Left renal cortex interstitium (tissue), 4 donors: ENCODE measurements at places on chromosomes 7 and 10.

- no peak for DNase-seq
Measured at GRCh38 chr7:45073786-45074527, 14.8 kb downstream of the NACAD start.

DNA sequence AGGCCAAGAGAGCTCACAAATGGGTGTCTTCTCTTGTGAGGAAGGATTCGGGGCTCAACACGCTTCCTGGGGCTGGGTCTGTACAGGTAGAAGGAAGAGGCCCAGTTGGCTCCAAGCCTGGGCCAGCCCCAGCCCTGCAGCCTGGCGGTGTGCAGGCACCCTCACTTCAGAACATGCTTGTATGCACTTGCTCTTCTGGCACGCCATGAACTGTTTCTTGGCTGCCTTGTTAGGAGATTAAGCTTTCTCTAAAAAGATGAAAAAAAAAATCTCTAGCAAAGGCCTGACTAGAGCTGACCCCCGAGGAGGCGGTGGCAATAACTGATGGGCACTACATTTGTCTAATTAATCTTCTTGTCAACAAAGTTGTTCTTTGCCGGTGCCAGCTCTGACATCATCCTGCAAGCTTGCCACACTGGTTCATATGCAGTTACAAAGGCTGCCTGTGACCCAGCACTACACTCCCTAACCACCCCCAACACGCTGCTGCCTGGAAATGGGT is 94.7 kb downstream of the WDR11 start:
- no peak for DNase-seq

GRCh38 chr7:142919656-142920055 is 13.9 kb downstream of the TRPV5 start:
- DNase-seq, result no peak

DNA sequence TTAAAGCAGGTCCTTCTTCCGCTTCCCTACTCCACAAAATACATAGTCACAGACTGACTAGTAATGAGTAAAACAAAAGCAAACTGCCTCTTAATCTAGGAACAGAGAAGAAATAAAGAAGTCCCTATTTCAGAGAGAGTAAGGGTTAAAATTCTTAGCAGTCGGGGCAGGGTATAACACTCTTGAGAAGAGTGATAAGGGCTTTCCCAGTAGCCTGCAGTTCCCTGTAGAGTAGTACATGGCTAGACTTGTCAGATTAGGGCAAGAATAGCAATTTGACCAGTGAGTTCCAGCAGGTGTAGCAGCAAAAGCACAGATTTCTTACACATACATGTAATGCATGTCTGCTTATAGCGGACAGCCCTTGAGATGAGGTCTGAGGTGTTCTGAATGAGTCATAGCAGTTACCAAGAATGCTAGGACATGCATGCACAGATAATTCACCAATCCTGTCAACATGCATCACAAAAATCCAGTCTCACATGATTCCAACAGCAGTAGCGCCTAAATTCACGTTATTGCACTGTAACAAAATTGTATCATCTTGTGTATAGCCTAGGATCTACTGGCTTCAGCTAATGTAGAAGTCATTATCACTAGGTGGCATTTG is 40.7 kb downstream of the BTRC start:
- DNase-seq, result no peak

DNA sequence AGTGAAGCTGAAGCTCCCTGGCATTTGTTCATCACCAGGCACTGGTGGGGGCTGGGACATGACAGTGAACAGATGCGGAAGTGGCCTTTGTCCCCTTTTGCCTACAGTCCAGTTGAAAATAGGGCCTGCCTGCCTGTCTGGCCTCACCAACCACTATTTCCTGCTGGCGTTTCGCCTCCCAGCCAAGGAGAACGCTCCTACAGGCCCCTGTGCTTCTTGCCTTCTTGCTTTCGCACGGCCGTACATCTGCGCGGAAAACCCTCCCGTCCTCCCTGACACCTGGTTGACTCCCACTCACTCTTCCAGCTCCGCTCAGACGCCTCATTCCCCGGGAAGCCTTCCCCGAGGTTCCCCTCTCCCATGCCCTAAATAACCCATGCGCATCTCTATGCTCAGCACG is 317.3 kb downstream of the PRPF18 start:
- no peak for DNase-seq

GRCh38 chr7:131955679-131956078 is 399.3 kb upstream of the PODXL start:
- no peak for DNase-seq

GRCh38 chr10:34492081-34492480 is 323.0 kb downstream of the PARD3 start:
- no peak for DNase-seq

GRCh38 chr10:113063043-113063967 is 113.3 kb downstream of the TCF7L2 start:
- no peak for DNase-seq

- DNase-seq, result no peak
Measured at GRCh38 chr10:78923647-78924318, 145.0 kb upstream of the ZMIZ1 start.

DNA sequence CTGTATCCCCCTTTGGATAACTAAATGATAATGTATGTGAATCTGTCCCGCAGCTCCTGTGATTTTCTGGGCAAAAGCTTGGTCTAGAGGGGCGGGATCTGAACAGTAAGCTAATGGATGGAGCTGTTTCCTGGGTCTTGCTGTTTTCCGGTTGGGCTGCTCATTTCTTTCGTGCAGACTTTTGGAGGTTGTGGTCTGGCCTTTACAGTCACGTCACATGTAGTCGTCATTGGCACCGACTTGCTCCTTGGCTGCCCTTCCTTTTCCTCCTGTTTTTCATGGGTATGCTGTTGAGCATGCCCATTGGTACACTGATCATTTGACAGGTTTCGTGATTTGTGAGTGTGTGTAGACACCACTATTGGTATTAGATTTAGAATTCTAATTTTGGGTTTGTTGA is 2.0 kb downstream of the FBH1 start:
- DNase-seq, result no peak

DNA sequence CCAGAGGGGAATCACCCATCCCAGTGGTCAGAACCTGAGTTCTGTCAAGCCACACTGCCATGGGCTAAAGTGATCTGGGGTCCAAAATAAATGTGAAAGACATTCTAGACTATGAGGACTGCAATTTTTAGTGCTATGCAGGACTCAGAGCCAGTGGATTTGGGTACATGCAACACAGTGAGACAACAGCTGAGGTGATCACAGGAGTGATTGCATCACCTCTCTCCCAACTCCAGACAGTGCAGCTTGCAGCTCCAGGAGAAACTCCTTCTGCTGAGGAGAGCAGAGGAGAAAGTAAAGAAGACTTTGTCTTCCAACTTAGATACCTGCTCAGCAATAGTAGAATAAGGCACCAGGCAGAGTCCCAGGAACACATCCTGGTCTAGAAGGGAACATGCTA is 682.0 kb upstream of the POT1 start:
- no peak for DNase-seq

DNA sequence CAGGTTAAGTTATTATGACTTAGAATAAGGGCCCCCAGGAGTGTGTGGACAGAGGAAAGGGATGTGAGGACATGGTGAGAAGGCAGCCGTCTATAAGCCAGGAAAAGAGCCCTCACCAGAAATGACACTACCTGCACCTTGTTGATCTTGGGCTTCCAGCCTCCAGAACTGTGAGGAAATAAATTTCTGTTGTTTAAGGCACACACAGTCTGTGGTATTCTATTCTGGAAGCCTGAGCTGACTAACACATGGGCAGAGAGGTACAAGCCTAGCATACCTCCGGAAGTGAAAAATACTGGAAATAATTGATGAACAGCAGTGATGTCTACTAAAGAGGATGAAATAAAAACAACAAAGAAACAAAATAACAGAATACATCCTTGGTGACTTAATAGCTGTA is 46.1 kb upstream of the GRB10 start:
- DNase-seq, result no peak

DNA sequence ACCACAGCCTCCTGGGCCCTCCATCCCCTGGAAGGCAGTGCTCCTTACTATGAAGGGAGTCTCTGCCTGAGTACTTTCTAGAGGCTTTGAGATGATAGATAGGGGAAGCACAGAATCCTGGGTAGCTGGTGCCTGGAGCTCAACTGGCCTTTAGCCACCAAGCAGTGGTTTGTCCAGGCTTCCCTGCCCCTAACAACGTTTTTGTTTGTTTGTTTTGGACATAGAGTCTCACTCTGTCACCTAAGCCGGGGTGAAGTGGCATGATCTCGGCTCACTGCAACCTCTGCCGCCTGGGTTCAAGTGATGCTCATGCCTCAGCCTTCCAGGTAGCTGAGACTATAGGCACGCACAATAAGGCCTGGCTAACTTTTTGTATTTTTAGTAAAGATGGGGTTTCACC is 289.4 kb downstream of the PLXNA4 start:
- DNase-seq, result no peak

- no peak for DNase-seq
Measured at GRCh38 chr10:20953120-20953519, 56.0 kb upstream of the NEBL start.

- no peak for DNase-seq
Measured at GRCh38 chr7:44994877-44995554, 5.0 kb upstream of the CCM2 start.

DNA sequence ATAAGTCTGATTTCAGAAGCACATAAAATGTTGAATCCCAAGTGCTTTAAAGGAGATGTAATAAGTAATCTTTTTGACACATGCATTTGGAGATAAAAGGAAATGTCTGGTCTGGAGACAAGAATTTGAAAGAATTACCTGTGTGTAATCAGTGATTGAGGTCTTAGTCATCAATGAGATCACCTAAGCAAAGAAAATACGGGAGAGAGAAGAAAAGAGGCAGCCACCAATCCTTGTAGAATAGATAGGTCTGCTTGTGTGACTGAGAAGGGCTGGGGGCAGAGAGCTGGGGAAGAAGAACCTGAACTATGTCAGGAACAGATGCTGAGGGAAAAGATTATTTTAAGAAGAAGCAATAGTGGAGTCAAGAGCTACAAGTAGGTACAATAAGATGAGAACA is 49.3 kb upstream of the ITPRID1 start:
- DNase-seq, result no peak

DNA sequence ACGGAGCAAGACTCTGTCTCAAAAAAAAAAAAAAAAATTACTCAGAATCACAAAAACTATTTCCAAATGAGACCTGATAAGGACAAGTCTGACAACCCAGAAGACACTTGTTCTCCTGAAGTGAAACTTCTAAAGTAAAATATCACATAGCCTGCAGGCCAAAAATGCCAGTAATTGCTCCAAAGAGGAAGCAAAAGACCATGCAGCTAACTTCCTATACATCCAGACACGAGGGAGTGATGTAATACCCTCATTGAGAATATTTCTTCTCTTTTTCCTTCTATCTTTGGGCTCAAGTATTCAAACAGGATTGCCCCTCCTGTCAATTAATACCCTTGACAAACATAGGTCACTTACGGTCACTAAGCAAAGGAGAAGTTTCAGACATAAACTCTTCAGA is 31.2 kb downstream of the ARMH3 start:
- no peak for DNase-seq

- no peak for DNase-seq
Measured at GRCh38 chr10:128896963-128897362, 570.1 kb upstream of the MGMT start.

DNA sequence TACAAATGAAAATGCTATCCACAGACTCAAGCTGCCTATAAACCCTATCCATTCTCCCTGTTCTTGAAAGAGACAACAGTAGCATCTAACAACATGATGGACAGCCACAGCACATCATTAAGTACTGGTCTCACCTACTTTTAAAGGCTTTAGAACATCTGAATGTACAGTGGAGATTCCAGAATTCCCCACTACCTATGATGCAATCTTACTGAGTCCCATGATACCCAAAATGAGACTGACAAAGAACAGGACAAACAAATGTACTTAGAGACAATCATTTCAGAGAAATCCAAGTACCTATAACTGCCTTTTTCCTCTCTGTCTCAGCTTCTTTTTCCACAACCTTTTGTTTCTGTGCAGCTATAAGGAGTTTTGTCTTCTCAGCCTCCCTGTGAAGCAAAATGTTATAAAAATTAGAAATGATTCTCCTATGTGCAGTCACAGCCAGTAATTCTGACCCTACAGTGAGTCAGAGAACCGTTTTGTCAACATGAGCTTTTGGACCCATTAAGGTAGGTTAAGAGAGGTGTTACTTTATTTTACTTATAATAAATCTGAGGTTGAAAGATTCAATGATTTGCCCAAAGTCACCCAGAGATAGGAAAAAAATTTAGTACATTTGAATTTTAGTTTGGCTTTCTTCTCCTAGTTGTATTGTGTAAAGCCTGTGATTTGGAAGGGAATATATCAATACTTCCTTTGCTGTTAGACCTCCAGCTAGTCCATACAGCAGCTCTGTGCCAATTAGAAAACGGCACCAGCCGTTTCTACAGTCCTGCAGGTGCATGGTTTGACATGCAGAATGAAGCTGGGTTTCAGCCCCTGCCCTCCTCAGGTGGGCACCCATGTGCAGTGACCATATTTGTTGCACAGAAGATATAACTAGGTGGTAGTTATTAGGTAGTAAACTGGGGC is 21.9 kb downstream of the ERLIN1 start:
- no peak for DNase-seq

DNA sequence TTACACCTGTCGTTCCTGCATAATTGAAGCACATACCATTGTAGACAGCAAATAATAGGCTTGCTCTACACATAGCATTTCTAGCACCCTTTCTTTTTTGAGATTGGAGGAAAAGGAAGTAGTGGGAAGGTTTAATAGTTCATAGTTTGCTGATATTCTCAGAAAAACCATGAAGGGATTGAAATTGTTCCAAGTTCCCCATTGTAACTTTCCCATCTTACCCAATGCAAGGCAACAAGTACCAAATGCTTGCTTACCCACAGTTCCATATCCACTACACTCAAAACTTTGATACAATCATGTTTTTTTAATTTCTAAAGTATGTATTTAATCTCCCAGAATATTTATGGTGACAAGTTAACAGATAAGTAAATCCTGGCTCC is 13.8 kb downstream of the CYP3A5 start:
- DNase-seq, result no peak

DNA sequence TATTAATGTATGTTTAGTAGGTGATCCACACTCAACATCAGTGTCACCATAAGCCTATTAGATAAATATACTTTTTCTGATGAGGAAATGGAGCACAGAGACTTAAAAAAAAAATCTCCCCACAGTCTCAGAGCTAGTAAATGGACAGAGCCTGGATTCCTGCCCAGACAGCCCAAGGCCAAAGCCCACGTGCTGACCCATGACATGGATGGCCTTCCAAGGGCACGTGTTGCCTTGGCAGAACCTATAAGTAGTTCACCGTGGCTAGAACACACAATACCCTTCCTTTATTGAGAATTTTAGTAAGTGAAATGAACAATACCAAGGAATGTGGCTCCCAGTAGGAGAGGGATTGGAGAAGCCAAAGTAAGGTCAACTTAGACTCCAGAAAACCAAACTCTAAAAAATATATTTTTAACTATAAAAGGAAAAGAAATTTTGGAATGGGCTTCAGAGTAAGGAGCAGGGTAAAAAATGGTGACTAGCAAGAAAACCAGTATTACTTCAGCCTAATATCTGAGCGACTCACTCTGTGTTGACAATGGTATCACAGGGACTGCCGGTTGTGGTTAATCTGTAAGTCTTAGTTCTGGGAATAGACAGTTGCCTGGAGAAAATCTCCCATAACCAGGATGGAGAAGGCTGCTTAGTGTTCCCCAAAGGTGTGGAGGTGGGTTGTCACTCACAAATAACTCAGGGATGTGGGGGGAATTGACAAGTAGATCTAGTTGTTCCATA is 223.0 kb downstream of the SORCS1 start:
- DNase-seq, result no peak
